ENCODE measurements at places on chromosomes 7 and 10. TPM values are rescaled to one million over a fixed set of nuclear protein-coding genes. Genes with fewer than 3 reads are reported as not detected.

DNA sequence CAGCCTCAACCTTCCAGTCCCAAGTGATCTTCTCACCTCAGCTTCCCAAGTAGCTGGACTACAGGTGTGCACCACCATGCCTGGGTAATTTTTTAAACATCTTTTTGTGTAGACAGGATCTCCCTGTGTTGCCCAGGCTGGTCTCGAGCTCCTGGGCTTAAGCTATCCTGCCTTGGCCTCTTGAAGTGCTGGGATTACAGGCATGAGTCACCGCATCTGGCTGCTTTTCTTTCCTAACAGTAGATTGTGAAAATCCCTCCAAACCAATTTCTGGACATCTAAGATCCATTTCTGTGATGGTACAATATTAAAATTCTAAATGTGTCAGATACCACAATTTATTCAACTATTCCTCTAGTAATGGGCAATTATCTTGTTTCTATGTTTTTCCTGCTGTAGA is 38.7 kb downstream of the RAB18 start:
- DNase-seq, result no peak

GRCh38 chr7:12821746-12822145 is 134.3 kb downstream of the ARL4A start:
- no peak for DNase-seq

DNA sequence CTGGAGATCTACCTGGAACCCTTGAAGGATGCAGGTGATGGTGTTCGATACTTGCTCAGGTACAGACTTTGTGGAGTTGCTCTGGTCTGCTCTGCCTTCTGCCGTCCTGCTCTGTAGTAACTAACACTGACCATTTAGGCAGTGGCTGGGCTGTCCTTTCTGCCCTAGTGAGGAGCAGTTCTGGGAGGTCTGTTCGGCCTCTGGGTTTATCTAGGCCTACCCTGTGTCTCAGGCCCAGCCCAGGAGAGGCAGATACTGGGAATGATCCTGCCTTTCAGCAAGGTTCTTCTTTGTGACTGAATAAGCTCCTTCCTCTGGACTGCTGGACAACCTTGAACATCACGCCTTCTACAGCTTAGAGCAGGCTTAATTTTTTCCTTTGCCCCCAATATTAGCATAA is 1.7 kb downstream of the ZFYVE27 start:
- no peak for DNase-seq

GRCh38 chr10:114526126-114526503 is 121.8 kb upstream of the AFAP1L2 start:
- DNase-seq, result no peak

- no peak for DNase-seq
These were observed 28.4 kb downstream of the MKI67 start for GRCh38 chr10:128097783-128098182.

- DNase-seq, result no peak
These were observed 135.8 kb downstream of the STRA8 start for GRCh38 chr7:135369405-135369804.

- DNase-seq, result peak; percentile 93
These were observed 766 bp upstream of the EIF3B start for GRCh38 chr7:2353936-2354185.

DNA sequence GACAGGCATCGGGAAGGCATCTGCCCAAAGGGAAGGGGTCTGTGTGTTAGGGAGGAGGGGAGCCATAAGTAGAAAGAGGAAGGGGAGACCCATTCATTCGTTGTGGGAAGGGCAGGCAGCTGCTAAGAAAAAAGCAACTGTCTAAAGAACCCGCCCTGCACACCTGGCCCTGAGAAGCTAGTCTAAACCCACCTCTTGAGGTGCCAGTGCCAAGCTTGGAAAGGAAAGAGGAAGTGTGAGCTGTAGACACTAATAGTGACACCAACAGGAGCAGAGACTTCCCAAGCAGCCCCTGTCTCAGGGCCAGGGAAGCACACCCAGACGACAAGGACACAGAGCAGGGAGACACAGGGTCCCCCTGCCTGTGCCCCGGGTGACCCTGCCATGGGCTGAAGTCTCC is 40.8 kb upstream of the PRSS58 start:
- DNase-seq, result no peak

DNA sequence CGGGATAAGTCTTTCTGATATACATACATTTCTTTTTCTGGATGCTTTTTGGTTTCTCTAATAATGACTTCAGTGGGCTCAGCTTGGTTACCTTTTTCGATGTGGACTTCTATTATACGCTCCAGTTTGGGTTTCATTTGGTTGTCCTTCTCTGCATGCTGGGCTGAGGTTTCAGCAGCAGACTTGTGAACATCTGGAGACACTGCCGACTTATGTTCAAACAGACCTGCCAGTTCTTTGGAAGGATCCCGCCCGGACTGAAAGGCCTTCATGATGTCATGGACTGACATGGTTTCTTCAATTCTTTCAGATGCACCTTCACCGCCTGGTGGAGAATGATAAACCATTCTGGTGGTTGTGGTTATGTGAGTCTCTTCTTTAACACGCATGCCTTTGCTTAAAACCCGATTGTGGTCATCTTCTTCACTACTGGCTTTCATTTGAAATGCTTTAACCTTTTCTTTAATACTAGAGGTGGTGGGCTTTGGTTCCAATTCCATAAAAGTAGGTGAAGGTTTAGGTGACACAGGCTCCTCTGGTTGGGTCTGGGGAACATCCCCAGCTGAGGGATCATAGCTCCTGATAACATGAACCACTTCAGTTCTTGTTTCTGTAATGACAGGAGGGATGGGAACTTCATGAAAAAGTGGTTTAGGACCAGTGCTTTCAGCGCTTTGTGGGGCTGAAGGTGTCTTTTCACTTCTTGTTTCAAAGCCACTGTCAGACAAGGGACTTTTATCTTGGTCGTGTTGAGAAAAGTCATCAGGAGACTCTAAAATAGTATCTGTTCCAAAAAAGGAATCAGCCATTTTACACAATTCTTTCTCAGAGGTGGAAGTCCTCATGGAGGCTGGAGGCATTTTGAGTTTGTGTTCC is 167.7 kb upstream of the CCDC6 start:
- no peak for DNase-seq

The SFRP5 gene
- 0.94 TPM for polyA plus RNA-seq

The TDRD1 gene
- polyA plus RNA-seq, result 0.13 TPM

GRCh38 chr7:135728136-135728669 is at the start of gene SLC13A4:
TSS of gene SLC13A4 (minus strand) at chr7:135728186. CDS start at chr7:135727496, 690 bp downstream.
- no peak for DNase-seq

The WIPF3 gene
- 28.4 TPM for polyA plus RNA-seq

The POLL gene
- polyA plus RNA-seq, result 28.9 TPM

The SMARCD3 gene
- 180 TPM for polyA plus RNA-seq

The CNPY1 gene
- polyA plus RNA-seq, result not detected

The RFC2 gene
- polyA plus RNA-seq, result 34.2 TPM

DNA sequence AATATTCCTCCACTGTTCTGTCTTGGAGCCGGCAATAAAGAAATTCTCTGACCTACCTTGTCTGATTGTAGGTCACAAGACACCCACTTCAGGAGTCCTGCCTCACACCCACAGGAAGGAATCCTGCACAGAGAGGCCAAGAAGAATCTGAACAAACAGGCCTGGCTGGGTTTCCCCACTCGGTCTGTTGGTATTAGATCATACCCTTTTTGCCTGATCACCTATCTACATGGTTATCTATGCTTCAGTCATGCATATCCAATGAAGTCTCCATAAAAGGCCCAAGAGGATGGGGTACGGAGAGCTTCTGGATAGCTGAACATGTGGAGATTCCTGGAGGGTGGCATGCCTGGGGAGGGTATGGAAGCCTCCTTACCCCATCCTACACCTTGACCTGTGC is 12.3 kb downstream of the OGDH start:
- no peak for DNase-seq

DNA sequence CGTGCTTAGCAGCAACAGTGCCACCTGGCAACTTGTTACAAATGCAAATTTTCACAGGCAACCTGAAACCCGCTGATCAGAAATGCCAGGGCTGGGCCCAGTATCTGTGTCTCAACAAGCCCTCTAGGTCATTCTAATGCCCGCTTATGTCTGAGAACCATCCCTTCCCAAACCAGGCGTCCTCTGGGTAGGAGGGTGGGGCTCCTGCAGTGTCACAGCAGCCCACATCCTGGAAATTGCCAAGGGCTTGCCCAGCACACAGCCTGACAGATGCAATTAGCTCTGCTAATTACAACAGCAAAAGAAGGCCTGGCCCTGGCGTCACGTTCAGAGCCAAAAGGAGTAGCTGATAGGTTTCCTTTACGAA is 15.9 kb downstream of the ITPRIP start:
- DNase-seq, result no peak

The DNAH11 gene
- polyA plus RNA-seq, result 0.13 TPM

The ALOX5 gene
- 1.9 TPM for polyA plus RNA-seq
